ENCODE measurements at places on chromosomes 13 and 19.

GRCh38 chr19:35585848-35586247, at the start of gene PMIS2:
TSS of gene PMIS2 (plus strand) at chr19:35586173. CDS start at chr19:35586260, 87 bp downstream.
- DNase-seq, result no peak

GRCh38 chr13:76239031-76239680, 603.0 kb downstream of the LMO7 start:
- no peak for DNase-seq

DNA sequence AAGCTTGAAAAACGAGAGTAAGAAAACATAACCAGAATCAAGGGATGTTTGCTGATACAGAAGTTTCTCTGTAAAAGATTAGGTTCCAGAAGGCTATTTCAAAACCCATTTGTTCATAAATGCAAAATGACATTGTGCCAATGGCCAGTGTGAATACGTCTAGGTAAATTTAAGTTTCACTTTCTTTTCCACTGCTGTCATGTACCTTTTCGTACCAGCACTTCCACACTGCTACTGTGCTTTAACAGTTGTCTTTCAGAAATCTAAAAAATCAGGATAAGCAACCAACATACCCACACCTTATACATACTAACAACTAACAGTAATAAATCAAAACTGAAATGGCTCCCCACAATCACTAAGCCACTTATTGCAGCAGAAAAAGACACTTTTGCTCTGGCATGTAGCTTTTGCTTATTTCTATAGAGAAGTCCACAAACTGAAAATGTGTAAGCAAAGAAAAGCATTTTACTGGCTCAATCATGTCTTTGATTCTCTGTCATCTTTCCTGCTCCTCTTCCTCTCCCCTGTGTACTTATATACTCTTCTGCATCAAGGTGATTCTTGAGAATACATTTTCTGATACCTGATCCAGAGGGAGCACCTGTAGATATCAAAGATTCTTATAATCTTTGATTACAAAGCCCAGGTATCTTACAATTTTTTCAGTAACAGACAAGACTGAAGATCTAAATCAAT, 34.3 kb downstream of the ELF1 start:
- DNase-seq, result no peak

DNA sequence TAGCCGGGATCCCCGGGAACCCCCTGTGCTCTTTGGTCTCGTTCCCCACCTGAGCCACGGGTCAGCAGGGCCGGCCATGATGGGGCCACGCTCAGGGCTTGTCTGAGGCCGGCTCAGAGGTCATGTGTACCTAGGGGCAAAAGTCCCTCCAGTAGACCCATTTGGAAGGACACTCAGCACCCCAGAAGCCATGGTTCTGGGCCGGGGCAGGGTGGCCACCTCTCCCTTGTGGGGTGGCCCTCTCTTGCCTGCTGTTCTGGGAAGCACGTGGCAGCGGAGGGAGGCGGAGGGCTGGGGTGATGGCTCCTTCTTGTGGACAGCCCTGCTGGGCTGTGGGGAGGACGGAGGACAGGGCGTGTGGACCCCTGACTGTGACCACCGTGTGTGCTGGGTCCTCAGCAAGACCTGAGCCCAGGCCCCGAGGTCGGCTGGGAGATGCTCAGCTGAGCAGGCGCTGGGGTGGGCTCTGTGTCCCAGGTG, 6.4 kb upstream of the PEAK3 start:
- no peak for DNase-seq

DNA sequence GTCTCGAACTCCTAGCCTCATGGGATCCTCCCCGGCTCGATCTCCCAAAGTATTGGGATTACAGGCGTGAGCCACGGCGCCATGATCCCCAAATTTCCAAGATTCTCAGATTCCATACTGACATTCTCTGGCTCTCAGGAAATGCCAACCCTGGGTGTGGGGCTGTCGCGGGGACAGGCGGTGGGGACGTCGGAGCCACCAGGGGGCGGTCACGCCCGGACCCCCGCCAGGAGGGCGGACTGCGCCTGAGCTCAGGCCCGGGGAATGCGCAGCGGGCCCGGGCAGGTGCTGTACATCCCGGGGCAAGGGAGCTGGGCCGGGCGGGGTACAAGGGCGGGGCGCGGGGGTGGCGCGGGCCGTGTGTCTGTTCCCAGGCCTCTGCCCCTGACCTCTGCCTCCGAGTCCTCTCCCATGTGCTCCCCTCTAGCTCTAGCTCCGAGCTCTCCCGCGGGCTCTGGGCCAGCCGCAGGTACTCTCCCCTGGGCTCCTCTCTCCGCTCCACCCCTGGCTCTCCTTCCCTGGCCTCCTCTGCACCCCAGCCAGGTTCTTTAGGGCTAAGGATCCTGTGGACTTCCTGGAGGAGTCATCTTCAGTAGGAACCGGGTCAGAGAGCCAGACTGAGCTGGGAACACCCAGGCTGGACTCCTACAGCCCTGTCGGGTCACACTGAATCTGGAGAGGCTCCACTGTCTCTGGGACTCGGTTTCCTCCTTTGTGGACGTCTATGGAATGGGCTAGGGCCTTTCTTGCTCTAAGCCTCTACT, 2.4 kb downstream of the PPP1R13L start:
- DNase-seq, result no peak

DNA sequence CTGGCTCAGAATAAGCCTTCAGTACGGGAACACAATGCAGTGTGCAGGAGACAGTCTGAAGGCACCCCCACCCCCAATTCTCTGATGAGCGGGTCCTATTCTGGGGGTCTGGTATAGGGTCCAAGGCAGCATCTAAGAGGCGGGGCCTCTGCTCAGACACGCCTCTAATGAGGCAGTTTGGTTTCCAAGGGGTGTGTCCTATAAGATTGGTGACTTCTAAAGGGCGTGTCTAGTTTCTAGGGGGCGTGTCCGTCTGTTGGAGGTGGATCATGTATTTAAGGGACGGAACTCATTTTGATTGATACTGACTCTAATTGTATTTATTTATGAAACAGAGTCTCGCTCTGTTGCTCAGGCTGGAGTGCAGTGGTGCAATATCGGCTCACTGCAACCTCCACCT, 8.7 kb downstream of the FIZ1 start:
- no peak for DNase-seq

DNA sequence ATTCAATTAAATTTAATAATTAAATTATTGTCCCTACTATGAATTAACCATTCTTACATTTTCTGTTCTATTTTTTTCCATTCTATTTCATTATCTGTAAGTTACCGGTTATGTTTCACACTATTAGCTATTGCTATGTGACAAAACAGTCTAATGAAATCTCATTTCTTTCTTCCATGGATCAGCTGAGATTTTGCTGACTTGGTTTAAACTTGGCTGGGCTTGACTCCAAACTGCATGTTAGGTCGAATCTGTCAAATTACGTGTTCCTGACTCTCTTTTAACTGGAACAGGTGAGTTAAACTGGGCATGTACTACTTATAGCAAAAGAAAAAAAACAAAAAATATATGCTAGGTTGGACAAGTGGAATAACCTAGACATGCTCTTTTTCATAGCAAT, 1464.4 kb downstream of the OLFM4 start:
- DNase-seq, result no peak

DNA sequence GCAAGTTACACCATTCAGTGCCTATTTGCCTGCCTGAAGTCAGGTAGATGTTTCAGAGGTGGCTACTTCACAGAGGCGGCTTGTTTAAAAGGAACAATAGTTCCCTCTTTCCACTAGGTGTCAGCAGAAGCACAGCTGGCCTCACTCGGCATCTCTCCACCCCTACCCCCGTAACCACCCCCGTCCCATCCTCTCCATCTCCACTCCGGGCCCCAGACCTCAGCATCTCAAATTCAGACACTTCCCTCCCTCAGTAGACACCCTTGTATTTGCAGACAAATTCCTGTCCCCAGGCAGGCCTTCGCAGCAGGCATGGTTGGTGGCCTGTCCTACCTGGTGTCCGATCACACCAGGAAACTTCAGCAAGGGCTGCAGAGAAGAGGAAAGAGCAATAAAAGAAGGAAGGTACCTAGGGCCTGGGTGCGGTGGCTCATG, 9.1 kb upstream of the DPP9 start:
- DNase-seq, result no peak

DNA sequence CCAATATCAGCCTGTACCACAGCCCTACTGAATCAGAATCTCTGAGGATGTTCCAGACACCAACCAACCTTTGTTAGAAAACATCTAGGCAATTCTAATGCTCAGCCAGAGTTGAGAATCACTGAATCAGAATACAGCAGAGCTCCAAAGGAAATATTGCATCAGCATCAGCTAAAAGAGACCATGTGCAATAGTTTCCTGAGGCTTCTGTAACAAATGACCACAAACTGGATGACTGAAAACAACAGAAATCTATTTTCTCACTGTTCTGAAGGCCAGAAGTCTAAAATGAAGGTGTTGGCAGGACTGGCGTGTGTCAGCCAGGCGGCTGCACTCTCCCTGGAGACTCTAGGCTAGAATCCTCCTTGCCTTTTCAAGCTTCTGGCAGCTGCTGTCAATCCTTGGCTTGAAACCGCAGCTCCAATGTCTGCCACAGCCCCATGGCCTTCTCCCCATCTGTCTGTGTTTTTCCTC, 1.2 kb upstream of the DCT start:
- no peak for DNase-seq

- no peak for DNase-seq
Observed at GRCh38 chr13:112255550-112256120, 120.5 kb upstream of the SPACA7 start.

GRCh38 chr13:19772306-19772705, 10.4 kb downstream of the PSPC1 start:
- no peak for DNase-seq

DNA sequence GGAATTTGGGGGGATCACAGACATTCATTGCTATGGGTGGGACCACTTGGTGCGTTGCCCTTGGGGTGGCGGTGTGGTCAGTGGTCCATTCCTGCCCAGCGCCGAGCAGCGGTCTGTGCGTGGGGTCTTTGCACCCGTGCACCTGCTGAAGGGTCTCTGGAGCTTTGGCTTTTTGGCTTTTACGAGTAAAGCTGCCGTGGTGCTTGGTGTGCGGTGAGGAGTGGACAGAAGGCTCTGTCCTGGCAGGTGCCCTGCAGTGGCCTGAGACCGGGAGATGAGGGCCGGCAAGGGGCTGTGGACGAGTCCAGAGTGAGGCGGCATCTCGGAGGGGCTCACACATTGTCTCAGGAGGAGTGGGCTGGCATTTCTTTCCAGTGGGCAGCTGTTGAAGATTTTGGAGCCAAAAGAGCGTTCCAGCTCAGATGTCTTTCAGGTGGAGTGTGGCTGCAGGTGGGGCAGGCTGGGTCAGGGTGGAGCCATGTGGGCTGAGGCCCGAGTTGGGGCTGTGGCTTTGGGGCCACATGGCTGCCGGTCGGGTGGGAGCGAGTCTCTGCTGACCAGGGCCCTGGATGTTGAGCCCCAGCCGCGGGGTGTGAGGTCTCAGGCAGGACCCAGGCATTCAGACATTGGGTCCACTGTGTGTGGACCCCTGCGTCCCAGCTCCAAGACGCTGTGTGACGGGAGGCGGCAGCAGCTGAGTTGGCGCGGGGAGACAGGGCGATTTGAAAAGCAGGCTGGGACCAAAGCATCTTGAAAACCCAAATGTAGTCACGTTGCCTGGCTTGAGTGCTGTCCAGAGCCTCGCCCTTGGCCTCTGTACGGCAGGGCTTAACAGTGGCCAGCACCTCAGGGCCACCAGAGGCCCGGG, 11.7 kb downstream of the GNA11 start:
- no peak for DNase-seq

- DNase-seq, result no peak
Observed at GRCh38 chr13:39375601-39376000, 227.4 kb downstream of the LHFPL6 start.

DNA sequence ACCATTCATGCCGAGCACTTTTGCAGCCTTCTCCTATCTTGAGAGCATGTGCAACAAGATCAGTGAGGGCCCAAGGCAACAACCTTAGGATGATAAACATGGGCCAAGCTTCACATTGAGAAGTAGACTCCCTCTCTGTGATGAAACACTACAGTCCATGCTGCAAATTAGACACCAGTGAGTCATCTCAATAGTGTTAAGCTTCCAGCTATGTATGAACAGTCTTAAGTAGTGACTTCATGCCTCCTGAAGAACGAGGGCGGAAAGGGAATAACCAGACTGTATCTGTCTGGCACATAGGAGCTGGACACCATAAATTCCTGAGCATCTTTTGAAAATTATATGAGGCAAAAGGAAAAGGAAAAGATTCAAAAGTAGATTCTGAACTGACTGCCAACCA, 309.9 kb upstream of the SLITRK1 start:
- DNase-seq, result no peak

- DNase-seq, result no peak
Observed at GRCh38 chr19:49690656-49691242, at the start of gene CPT1C. TSS of gene CPT1C (plus strand) at chr19:49691116. CDS start at chr19:49692253, 1,137 bp downstream.

DNA sequence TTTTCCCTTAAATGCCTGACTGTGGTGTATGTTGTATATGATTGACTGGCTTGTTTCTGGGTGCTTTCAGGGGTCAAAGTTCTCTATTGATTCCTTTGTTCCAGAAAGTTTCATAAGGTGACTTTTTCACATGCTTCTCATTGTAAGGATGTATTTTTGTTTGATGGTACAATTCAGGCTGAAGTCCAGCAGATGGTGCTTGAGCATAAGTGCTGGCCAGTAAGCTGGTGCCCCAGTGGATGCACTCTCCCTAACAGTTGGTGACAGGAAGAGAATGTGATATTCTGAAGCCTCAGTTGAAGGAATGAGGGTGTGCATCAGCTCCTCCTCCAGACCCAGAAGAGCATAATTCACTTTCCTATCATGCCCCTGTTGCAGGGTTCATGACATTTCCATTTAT, 1941.6 kb upstream of the PRR20A start:
- DNase-seq, result no peak

DNA sequence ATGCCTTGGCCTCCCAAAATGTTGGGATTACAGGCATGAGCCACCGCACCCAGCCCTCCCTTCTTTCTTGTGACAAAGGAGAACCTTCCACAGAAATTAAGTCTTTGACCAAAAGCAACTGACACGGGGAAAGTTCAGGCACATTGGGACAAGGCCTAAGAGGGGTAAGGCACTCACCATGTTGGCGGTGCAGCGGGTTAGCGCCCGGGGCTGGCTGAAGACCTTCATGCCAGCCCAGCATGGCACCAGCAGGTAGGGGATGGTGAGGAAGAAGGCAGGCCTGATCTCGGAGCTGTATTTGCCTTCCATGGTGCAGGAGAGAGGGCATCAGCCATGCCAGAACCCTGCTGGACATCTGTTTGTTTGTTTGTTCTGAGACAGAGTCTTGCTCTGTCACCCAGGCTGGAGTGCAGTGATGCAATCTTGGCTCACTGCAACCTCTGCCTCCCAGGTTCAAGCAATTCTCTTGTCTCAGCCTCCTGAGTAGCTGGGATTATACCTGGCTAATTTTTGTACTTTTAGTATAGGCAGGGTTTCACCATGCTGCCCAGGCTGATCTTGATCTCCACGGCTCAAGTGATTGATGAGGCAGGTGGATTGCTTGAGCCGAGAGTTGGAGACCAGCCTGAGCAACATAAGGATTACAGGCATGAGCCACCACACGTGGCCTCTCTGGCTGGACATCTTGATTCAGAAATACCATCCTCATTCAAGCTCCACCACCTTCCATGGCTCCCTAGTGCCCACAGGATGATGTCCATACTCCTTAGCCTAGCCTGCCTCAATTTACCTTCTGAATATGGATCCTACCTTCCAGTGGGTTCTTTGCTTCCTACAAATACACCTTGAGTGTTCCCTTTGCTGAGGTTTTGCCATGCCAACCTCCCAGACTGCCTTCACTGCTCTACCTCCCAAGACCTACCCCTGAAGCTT, 4.4 kb downstream of the TM6SF2 start:
- no peak for DNase-seq
